ENCODE measurements at places on chromosomes 11 and 22.

DNA sequence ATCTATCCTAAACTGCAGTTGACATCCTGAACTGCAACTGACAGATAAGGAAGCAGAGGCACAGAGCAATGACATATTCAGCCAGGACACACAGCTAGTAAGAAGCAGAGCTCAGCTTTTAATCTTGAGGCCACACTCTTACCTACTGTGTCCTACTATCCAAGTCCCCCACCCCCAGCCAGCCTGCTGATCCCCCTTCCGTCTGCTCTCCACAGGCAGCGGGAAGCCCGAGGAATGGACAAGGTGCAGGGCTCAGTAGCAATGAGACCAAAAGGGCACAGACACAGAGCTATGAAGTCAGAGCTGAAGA lies 4.3 kb downstream of the POLR3H start:
- DNase-seq: no peak

- no peak for DNase-seq
These were observed 132.8 kb downstream of the CRYBB2 start for GRCh38 chr22:25352294-25352680.

DNA sequence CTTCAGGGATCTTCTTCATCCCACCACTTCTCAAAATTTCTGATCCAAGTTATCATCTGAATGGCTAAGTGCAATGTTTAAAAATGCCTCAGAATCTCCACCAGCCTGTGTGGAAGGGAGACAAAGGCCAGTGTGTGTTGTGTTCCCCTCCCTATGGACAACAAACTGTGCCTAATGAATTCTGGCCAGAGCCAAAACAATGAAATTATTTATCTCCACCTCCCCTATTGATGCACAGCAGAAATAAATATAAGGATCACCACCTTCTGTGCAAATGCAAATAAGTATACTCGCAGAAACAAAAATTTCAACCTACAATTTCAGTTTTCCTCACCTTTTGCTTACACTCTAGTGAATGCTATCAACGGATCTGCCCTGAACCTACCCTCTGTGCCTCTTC lies 75.8 kb downstream of the GAB2 start:
- DNase-seq: no peak

DNA sequence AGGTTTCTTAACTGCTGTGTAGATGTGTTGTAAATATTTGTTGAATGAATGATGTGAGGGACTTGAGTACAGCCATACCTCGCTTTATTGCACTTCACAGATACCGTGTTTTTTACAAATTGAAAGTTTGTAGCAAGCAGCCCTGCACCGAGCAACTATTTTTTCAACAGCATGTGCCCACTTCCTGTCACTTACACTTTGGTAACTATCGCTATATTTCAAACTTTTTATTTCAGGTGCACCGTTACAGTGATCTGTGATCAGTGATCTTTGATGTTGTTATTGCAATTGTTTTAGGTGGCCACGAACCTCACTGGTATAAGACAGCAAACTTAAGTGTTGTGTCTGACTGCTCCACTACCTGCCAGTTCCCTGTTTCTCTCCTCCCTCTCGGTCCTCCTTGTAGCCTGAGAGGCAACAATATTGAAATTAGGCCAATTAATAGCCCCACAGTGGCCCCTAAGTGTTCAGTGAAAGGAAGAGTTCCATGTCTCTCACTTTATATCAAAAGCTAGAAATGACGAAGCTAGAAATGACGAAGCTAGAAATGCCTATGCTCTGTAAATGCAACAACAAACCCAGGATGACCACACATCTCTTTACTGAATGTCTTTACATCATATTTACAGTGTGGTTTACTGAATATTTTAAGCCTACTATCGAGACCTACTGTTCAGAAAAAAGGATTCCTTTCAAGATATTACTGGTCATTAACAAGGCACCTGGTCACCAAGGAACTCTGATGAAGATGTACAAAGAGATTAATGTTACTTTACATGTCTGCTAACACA lies 1.0 kb downstream of the SFI1 start:
- DNase-seq: no peak

Measured in NCI-H1930 (cell line).